Stimulated activated CD4-positive, alpha-beta T cell treated with anti-CD3 and anti-CD28 coated beads, Interleukin-1b, Interleukin-23, amount 100 ng/mL, for 1 hour (primary cell): ENCODE measurements at places on chromosomes 5 and 9.

GRCh38 chr5:40397091-40397490, 282.6 kb upstream of the PTGER4 start:
- no peak for DNase-seq

- no peak for DNase-seq
Observed at GRCh38 chr5:123124126-123124858, 35.3 kb downstream of the PRDM6 start.

DNA sequence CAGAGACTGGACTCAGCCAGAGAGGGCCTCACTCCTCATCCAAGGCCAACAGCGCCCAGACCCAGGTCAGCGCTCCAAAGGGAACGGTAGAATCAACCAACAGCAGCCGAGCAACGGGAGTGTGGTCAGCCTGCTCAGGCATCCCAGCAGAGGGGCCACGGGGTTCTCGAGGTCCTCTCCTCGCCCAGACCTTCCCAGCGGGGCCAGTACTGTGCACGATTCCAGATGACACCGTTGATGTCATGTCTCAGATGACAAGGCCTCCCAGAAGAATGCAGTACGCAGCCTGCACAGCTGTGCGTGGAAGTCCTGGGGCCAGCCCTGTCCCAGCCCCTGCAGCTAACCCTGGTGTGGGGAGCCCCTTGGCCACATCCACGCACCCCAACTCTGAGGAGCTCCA, 141.0 kb upstream of the PPP1R26 start:
- DNase-seq = no peak

DNA sequence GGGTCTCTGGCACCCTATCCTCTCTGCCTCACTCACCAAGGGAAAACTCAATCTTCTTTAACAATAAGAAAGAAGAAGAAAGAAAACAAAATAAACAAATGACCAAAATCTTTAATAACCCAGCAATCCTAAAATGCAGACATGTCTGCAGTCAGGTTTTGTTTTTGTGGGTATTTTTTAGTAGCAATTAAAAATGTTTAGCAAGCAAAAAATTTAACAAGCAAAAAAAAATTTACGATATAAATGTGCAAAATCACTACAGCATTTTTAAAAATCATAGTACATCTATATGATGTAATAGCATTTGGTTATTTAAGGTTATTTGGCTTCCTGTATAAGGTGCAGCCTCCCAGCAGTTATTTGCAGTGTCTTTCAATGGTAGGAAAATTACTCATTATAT, 151.3 kb upstream of the MAP3K1 start:
- no peak for DNase-seq

- DNase-seq = no peak
Observed at GRCh38 chr5:123752552-123753179, 240.7 kb downstream of the CSNK1G3 start.

- no peak for DNase-seq
Observed at GRCh38 chr9:93601666-93602065, 25.3 kb downstream of the PHF2 start.

- DNase-seq = no peak
Observed at GRCh38 chr5:174734571-174735497, 10.5 kb downstream of the MSX2 start.

DNA sequence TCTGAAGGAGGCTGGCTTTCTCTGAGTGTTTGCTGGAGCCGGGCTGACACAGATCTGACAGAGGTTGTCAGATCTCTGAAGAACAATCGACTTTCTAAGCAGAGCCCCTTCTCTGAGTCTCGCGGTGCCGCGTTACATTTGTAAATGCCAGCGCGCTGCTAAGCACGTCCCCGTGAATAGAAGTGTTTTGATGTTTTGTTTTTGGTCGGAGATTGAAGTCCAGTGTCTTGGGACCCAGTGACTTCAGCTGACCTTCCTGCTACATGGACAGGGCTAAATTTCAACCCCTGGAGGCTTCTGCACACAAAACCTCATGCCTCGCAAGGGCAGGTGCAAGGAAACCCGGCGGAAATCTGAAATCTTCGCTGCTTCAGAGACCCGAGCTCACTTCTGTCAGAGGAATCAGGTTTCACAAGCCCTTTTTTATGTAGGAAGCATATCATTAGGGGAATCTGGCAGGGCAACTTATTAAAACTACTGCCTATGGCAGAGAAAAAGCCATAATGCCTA, 27.2 kb downstream of the NEUROG1 start:
- DNase-seq = no peak

DNA sequence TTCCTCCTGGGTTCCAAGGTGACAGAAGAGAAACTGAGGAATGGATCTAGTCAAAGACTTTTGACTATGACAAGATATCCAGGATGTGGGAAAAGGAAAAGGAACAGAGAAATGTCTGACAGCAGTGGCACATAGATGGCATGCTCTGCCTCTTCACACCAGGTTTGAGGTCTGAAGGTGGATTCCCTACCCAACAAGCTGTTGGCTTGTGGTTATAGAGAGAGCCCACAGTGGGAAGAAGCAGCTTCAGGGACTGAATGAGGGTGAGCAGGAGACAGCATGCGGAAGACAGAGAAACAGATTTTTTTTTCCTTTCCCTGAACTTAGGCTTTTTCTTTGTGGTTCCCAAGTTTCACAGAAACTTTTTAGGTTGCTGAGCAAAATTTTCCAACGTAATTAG, 20.6 kb downstream of the IFNW1 start:
- no peak for DNase-seq

- DNase-seq = no peak
Observed at GRCh38 chr5:168301593-168302390, 10.3 kb downstream of the WWC1 start.

GRCh38 chr5:41281215-41281810, 68.0 kb upstream of the C6 start:
- no peak for DNase-seq

GRCh38 chr9:34929506-34930102, 28.5 kb upstream of the PHF24 start:
- no peak for DNase-seq

GRCh38 chr9:16105168-16106020, 552.6 kb downstream of the CCDC171 start:
- DNase-seq = no peak

GRCh38 chr5:180297587-180298282, 5.9 kb upstream of the MAPK9 start:
- DNase-seq = no peak

DNA sequence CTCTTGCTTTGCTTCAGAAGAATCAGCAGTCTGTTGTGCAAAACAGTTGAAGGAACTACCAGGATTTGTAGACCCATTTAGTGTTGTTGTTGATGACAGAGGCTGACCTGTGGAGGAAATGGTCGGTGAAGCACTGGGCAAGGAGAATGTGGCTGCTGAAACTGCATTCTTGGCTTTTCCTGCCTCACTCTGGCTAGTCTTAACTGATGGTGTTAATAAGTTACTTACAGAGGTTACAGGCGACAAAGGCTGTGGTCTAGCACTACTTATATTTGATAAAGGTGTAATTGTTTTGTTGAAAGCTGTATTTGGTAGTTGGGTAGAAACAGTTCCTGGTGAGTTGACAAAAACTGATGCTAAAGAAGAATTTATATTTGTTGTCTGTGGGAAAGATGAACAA, 31.5 kb downstream of the MLANA start:
- DNase-seq = no peak

DNA sequence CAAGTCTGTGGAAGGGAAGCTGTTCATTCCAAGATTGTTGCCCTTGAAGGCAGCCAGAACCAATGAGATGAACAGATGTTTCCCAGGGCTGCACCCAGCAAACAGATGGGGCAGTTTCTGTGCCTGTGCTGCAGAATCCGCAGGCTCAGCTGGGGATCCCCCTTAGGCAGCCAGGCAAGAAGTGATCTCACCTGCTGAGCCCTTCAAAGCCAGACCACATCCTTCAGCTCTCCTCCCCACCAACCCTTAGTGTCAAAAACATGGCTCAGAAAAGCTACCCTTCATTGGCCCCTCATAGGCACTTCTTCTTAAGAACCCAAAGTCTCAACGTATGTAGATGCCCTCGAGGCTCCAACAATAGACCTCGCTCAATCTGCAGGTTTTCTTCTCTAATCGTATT, 626.7 kb downstream of the CCDC171 start:
- DNase-seq = no peak

- DNase-seq = no peak
Observed at GRCh38 chr9:6302417-6302816, 25.8 kb upstream of the TPD52L3 start.

DNA sequence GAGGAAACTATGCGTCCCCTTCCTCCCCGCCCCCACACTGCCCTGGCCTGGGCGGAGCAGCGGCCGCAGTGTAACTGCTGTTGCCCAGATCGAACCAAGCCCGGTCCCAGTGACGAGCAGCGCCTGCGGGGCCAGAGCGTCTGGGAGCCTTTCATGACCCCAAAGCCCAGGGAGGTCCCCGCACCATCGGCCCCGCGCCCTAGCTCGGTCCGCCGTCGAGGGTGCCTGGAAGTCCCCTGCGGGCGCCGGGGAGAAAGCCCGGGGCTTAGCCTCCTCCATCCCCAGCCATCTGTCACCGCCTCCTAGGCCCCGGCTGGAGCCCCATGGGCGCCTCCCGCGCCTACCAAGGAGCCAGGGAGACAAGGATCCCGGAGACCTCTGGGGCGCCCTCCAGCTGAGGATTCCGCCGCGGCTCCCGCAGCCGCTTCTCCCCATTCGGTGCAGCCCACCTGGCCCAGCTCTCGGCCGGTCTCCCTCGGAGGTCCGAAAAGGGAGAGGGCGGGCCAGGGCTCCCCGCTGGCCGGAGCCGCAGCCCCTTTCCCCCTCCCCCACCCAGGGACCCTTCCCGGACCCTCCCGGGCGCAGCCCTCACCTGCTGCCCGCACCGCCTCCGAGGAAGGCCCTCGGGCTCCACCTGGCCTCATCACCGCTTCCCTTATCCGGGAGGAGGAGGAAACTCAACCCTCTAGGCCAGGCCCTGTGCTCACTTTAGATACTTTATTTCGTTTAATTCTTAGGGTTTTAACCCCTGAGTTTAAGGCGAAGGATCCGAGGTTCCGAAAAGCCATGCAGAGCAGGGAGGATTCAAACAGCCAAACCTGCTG, 45.6 kb downstream of the APTX start:
- DNase-seq = no peak

- DNase-seq = no peak
Observed at GRCh38 chr5:115342590-115343377, 46.3 kb upstream of the CCDC112 start.

DNA sequence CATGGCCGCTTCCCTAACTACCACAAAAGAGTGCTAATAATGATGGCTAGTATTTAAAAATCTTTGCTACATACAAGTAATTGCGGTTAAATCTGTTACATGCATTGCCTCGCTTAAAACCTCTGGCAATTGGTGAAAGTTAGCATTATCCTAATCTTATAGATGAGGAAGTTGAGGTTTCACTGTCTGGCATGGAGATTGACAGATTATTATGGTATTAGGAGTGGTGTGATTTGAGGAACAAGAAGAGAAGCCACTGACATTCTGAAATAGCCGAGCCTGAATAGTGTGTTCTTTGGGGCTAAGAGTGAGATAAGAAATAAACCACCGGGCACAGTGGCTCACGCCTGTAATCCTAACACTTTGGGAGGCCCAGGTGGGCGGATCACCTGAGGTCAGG, 45.3 kb upstream of the DPYSL3 start:
- no peak for DNase-seq

GRCh38 chr9:138021251-138022056, 143.9 kb downstream of the CACNA1B start:
- DNase-seq = no peak

GRCh38 chr5:133861161-133861737, 107.2 kb downstream of the C5orf15 start:
- no peak for DNase-seq

DNA sequence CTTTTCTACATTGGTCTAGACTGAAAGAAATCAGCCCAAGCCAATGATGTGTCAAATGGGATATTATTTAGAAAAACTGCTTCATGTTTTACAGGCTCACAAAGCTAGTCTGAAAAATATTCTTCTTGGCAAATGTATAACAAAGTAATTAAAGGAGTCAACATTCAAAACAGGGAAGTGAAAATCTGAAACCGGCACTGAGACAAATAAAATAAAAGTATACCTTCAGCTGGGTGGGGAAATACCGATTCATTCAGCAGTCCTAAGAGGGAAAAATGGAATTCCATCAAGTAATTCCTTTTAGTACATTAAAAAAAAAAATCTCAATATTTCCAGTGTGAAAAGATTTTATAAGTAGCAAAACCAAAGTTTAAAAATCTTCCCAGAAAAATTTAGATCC, 259.6 kb upstream of the SLC24A2 start:
- no peak for DNase-seq

DNA sequence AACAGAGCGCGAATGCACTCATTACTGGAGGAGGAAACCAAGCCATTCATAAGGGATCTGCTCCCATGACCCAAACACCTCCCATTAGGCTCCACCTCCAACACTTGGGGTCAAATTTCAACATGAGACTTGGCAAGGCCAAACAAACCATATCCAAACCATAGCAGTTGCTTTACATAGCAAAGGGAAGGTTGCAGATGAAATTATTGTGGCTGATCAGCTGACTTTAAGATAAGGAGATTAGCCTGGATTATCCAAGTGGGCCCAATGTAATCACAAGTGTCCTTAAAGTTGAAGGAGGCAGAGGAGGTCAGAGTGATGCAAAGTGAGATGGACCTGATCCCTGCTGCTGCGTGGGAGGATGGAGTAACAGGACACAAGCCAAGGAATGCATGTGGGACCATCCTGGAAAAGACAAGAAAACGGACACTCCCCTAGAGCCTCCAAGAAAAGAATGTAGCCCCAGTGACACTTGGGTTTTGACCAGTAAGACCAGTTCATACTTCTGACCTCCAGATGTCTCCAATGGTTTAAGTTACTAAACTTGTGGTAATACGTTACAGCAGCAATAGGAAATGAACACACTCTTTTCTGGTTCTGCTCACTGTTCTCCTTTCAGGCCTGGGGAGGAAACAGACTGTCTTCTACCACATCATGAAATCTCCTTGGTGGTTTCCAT, 167.3 kb downstream of the GNAQ start:
- DNase-seq = no peak

- DNase-seq = no peak
Observed at GRCh38 chr5:144549580-144549979, 378.9 kb downstream of the KCTD16 start.

GRCh38 chr5:77877516-77878355, 101.6 kb upstream of the TBCA start:
- no peak for DNase-seq

- no peak for DNase-seq
Observed at GRCh38 chr5:170792878-170793277, 9.4 kb downstream of the GABRP start.

DNA sequence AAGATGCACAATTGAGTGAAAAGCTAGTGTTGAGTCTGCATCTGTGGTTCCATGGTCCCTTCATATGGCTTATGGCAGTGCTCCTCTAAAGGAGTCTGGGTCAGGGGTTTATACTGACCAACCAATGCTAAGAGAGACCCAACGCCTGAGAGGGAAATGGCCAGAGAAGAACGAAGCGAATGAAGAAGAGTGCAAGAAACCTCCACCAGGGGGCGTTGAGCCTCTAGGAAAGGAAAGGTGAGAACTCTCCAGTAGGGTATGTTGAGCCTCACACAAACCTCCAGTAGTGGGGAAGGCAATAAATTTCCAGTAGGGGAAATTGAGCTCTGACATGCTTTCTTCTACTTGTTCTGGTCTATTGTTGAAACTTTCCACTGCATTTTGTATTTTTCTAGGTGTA, 470.6 kb downstream of the PRDM9 start:
- no peak for DNase-seq
